Heart left ventricle (tissue), 16 donors: ENCODE measurements at places on chromosomes 7 and 10. TPM values are rescaled to one million over a fixed set of nuclear protein-coding genes. Genes with fewer than 3 reads are reported as not detected.

Gene OR2A5
- total RNA-seq, result not detected

Gene IFIT1B
- not detected for total RNA-seq

Gene RTKN2
- total RNA-seq, result not detected

Gene STEAP2
- 16.7 TPM for total RNA-seq

Gene ADAM8
- total RNA-seq, result 2.8 TPM

Gene CRPPA
- total RNA-seq, result 4.2 TPM

Gene ASAH2
- 0.87 TPM for total RNA-seq

Gene MRM2
- total RNA-seq, result 21.2 TPM

Gene LRRTM3
- not detected for total RNA-seq

Gene MALRD1
- 1.1 TPM for total RNA-seq

Gene ZNF722
- total RNA-seq, result not detected

Gene NUDCD3
- total RNA-seq, result 91.5 TPM

GRCh38 chr7:12481722-12482121 lies 78.1 kb upstream of the VWDE start:
- no peak overlapping the region for H3K27ac ChIP-seq
- H3K4me3 ChIP-seq, result no peak overlapping the region
- H3K27me3 ChIP-seq, result no peaks in the 10 kb centered on the region
- no peaks in the 10 kb centered on the region for H3K36me3 ChIP-seq
- DNase-seq, result no peak

- no peaks in the 10 kb centered on the region for H3K4me1 ChIP-seq
- DNase-seq, result no peak
- H3K27me3 ChIP-seq, result no peaks in the 10 kb centered on the region
Observed at GRCh38 chr7:95263785-95264362, 60.5 kb downstream of the PON1 start.

DNA sequence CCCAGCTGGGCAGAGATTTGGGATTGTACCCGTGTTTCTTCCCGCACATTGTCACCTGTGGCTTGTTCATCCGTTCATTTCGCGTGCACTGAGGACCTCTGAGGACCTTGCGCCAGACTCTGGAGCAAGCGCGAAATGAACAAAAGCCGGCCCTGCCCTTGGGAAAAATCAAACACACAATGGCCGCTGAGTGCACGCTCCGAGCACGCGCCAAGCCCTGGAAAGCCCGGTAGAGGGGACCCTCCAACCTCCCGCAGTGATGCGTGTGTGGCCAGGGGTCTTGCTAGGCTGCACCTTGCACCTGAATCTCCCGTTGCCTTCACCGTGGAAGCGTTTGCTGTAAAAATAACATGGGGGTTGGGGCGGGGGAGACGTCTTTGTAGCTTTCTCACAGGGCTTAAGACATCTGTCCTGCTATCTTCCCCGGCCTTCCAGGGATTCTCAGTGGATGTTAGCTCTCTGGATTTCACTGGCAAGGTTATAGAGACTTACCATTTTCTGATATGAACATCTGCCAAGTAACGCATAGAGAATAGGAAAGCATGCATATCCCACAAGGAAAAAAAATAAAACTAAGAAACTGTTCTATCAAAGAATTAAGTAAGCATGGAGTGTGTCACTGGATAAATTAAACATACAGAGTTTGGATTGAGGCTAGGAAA lies 37.3 kb downstream of the ZNF777 start:
- peaks cover 15% of the 10 kb centered on the region for H3K4me1 ChIP-seq
- H3K27me3 ChIP-seq, result no peaks in the 10 kb centered on the region
- DNase-seq, result no peak
- H3K27ac ChIP-seq, result no peak overlapping the region
- H3K4me3 ChIP-seq, result peak overlapping the region; percentile 23

GRCh38 chr10:86393362-86393761 lies 26.8 kb upstream of the GRID1 start:
- H3K4me1 ChIP-seq, result peaks cover 9% of the 10 kb centered on the region
- no peak overlapping the region for H3K4me3 ChIP-seq
- DNase-seq, result no peak
- H3K36me3 ChIP-seq, result no peaks in the 10 kb centered on the region
- peaks cover 29% of the 10 kb centered on the region for H3K27me3 ChIP-seq

DNA sequence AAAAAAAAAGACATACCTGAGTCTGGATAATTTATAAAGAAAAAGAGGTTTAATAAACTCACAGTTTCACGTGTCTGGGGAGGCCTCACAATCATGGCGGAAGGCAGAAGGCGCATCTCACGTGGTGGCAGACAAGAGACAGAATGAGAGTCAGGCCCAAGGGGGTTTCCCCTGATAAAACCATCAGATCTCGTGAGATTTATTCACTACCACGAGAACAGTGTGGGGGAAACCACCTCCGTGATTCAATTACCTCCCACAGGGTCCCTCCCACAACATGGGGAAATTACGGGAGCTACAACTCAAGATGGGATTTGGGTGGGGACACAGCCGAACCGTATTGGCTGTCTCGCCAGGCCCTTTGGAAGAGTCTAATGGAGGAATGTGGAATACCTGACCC lies 9.0 kb upstream of the MAFK start:
- H3K27me3 ChIP-seq, result no peaks in the 10 kb centered on the region
- H3K36me3 ChIP-seq, result no peaks in the 10 kb centered on the region
- no peaks in the 10 kb centered on the region for H3K4me1 ChIP-seq
- no peak overlapping the region for H3K27ac ChIP-seq
- H3K4me3 ChIP-seq, result no peak overlapping the region

DNA sequence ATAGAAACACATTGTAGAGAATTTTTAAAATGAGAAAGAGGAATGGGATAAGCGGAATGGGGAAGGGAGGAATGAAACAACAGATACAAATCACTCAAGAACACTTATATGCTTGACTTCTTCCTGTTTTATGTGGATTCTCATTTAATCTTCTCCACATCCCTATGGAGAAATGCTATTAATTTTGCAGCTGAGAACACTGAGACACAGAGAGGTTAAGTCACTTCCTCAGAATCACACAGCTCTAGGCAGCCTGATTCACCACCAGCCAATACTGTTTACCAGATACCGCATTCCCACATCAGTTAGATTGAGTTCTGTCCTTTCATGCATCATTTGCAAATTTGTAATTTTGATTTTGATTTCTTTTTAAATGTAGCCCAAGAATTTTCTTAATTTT lies 170.5 kb downstream of the SH2D4B start:
- no peaks in the 10 kb centered on the region for H3K36me3 ChIP-seq
- H3K27me3 ChIP-seq, result no peaks in the 10 kb centered on the region
- no peak overlapping the region for H3K4me3 ChIP-seq
- H3K27ac ChIP-seq, result no peak overlapping the region
- H3K4me1 ChIP-seq, result no peaks in the 10 kb centered on the region

DNA sequence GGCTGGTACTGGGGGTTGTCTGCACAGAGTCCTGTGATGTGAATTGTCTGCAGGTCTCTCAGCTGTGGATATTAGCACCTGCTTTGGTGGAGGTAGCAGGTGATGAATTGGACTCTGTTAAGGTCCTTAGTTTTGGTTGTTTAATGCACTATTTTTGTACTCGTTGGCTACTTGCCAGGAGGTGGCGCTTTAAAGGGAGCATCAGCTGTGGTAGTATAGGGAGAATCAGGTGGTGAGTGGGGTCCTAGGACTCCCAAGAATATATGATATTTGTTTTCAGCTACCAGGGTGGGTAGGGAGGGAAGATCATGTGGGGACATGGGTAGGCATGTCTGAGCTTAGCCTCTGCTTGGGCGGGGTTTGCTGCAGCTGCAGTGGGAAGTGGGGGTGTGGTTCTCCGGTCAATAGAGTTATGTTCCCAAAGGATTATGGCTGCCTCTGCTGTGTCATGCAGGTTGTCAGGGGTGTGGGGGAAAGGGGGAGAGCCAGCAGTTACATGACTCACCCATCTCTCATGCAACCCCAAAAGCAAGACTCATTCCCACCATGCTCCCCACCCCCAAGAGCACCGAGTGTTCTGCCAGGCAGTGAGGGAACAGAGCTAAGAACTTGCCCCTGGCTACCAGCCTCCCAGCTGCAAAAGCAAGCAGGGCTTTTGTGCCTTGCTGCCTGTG lies 53.7 kb upstream of the ZNF273 start:
- no peak overlapping the region for H3K4me3 ChIP-seq
- no peak for DNase-seq
- H3K27ac ChIP-seq, result no peak overlapping the region
- no peaks in the 10 kb centered on the region for H3K27me3 ChIP-seq
- no peaks in the 10 kb centered on the region for H3K4me1 ChIP-seq

- DNase-seq, result no peak
- no peaks in the 10 kb centered on the region for H3K4me1 ChIP-seq
- H3K4me3 ChIP-seq, result no peak overlapping the region
Observed at GRCh38 chr7:17854261-17855047, 85.8 kb downstream of the SNX13 start.

- H3K4me1 ChIP-seq, result no peaks in the 10 kb centered on the region
- no peaks in the 10 kb centered on the region for H3K36me3 ChIP-seq
- DNase-seq, result no peak
- no peak overlapping the region for H3K27ac ChIP-seq
Observed at GRCh38 chr7:46930366-46930765, 651.5 kb downstream of the TNS3 start.

- peak overlapping the region; percentile 52 for H3K4me3 ChIP-seq
- no peaks in the 10 kb centered on the region for H3K36me3 ChIP-seq
Observed at GRCh38 chr10:103054621-103055020, 136.5 kb downstream of the CNNM2 start.

DNA sequence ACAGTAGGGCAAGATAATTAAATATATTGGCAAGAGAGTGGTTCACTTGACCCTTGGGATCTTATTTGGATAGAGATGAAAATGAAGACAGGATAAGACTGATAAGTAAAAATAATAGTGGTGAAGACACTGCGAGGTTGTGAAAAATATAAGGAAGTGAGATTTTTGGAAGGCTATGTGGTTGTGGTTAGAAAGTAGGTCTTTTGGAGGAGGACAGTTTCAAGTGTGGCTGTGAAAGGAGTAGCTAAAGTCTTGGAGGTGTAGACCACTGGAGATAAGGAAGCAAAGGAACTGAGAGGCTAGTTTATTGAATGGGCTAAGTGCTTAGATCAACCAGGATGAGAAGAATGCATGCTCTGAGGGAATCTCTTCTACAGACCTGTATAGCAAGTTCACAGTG lies 11.2 kb downstream of the MIOS start:
- H3K27ac ChIP-seq, result no peak overlapping the region
- H3K36me3 ChIP-seq, result peaks cover 25% of the 10 kb centered on the region
- H3K27me3 ChIP-seq, result no peaks in the 10 kb centered on the region

DNA sequence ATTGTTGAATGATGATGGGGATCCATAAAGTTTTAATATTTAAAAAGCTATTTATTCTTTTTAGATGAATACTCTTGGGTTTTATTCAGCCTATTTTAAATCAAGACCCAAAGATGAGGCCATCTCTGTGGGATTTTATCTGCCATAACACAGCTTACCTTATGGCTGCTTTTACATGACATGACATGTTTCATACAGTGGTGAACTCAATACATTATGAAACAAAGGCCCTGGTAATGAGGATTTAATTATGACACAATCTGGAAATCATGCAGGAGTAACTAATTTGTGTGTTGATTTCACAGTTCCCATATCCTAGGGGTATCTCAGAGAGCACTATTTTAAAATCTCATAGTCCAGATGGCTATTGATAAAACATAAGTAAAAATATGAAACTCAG lies 661.8 kb upstream of the FZD8 start:
- DNase-seq, result no peak
- H3K27ac ChIP-seq, result no peak overlapping the region
- H3K4me3 ChIP-seq, result no peak overlapping the region
- H3K4me1 ChIP-seq, result no peaks in the 10 kb centered on the region
- H3K27me3 ChIP-seq, result no peaks in the 10 kb centered on the region

- H3K27me3 ChIP-seq, result no peaks in the 10 kb centered on the region
- no peak for DNase-seq
- H3K36me3 ChIP-seq, result no peaks in the 10 kb centered on the region
- no peaks in the 10 kb centered on the region for H3K4me1 ChIP-seq
- no peak overlapping the region for H3K27ac ChIP-seq
Observed at GRCh38 chr7:113217314-113217713, 99.0 kb upstream of the SMIM30 start.

GRCh38 chr7:31466036-31466435 lies 47.9 kb upstream of the ITPRID1 start:
- H3K27me3 ChIP-seq, result no peaks in the 10 kb centered on the region
- H3K27ac ChIP-seq, result no peak overlapping the region
- DNase-seq, result no peak
- no peak overlapping the region for H3K4me3 ChIP-seq

DNA sequence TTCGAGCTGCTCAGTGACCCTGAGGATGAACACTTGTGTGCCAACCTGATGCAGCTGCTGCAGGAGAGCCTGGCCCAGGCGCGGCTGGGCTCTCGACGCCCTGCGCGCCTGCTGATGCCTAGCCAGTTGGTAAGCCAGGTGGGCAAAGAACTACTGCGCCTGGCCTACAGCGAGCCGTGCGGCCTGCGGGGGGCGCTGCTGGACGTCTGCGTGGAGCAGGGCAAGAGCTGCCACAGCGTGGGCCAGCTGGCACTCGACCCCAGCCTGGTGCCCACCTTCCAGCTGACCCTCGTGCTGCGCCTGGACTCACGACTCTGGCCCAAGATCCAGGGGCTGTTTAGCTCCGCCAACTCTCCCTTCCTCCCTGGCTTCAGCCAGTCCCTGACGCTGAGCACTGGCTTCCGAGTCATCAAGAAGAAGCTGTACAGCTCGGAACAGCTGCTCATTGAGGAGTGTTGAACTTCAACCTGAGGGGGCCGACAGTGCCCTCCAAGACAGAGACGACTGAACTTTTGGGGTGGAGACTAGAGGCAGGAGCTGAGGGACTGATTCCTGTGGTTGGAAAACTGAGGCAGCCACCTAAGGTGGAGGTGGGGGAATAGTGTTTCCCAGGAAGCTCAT lies 1.1 kb downstream of the DDIT4 start:
- DNase-seq, result peak; percentile 68
- peak overlapping the region; percentile 95 for H3K27ac ChIP-seq
- peaks cover 23% of the 10 kb centered on the region for H3K4me1 ChIP-seq
- H3K4me3 ChIP-seq, result peak overlapping the region; percentile 78

GRCh38 chr10:62336404-62336803 lies 37.8 kb upstream of the ZNF365 start:
- H3K36me3 ChIP-seq, result no peaks in the 10 kb centered on the region
- H3K4me1 ChIP-seq, result no peaks in the 10 kb centered on the region
- no peaks in the 10 kb centered on the region for H3K27me3 ChIP-seq
- H3K27ac ChIP-seq, result no peak overlapping the region

DNA sequence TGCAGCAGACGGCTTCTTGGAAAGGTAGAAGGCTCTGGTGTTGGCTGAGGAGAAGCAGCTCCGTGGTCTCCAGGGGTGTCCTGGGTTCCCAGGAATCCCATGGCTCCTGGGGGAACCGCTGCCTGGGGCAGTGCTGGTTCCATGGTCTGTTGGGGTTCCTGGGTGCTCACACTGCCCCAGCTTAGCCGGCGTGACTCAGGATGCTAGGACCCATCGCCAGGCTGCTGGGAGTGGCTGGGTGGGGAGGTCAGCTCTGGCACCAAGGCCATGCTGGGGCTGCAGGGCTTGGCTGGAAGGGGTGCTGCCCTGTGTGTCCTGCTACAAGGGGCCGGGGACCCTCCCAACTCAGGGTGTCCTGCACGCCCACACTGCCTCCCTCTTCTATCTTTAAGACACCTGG lies 9.4 kb downstream of the MGMT start:
- no peaks in the 10 kb centered on the region for H3K4me1 ChIP-seq
- DNase-seq, result no peak
- peaks cover 1% of the 10 kb centered on the region for H3K36me3 ChIP-seq
- H3K4me3 ChIP-seq, result no peak overlapping the region
- H3K27me3 ChIP-seq, result no peaks in the 10 kb centered on the region
- H3K27ac ChIP-seq, result no peak overlapping the region
